Stimulated activated CD4-positive, alpha-beta T cell treated with anti-CD3 and anti-CD28 coated beads, Interleukin-1b, Interleukin-23, amount 100 ng/mL, for 4 hours (primary cell): ENCODE measurements at places on chromosomes 1 and 21.

GRCh38 chr1:38115226-38115625, 68.6 kb upstream of the POU3F1 start:
- no peak for DNase-seq

DNA sequence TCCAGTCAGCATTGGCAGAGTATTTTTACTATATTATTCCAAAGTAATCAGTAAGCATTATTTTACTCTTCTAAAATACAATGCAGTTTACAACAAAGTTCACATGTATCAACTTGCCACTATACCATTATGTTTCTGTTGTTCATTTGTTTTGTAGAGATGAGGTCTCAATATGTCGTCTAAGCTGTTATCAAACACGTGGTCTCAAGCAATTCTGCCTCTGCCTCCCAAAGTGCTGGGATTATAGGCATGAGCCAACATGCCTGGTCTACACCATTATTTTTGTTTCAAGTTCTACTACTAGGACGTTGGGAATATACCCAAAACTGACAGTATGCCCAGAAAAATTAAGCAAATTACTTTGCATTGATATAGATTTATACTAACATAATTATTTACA, 19.8 kb downstream of the FAF1 start:
- DNase-seq, result no peak

GRCh38 chr1:3453203-3453761, 1.2 kb upstream of the ARHGEF16 start:
- DNase-seq, result peak; percentile 71

- no peak for DNase-seq
Measured at GRCh38 chr1:34984435-34984792, 733 bp downstream of the TMEM35B start.

DNA sequence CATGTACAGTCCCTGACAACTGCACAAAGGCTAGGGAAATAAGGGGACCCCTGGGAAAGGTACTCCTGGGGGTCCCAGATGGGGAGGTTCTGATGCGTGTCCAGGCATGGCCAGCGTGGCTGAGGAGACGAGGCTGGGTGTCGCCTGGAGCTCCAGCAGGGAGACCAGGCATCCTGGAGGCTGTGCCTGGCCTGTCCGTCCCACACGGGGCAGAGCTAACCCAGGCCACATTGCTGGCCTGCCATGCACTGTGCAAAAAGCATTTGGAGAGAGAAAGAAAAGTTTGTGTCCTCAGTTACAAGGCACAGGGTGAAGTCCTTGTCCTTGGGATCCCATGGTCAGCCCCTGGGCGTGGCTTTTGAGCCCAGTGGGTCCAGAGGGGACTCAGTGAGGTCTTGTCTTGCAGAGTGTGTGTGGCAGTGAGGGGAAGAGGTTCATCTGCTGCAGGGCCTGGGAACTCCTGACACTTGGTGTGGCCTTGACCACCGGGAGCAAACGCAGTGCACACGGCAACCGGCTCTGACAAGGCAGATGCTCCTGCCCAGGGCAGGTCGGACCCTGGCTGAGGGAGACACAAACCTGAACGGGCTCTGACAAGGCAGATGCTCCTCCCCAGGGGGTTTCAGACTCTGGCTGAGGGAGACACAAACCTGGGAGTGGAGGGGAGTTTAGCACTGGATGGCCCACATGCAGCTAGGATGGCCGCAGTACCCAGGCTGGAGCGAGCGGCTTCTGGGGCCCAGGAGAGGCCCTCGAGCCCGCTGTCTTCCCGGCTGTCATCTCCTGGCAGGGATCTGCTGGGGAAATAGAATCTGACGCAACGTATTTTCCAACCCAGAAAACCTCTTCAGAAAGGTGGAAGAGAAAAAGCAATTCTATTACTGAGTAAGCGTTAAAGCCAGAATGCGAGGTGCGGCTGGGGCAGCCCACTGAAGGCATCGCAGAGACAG, 37.3 kb upstream of the COL18A1 start:
- DNase-seq, result no peak

GRCh38 chr1:156676820-156677615, at the start of gene NES:
Gene NES, minus strand, starts transcription at chr1:156677407. Its CDS starts 143 bp downstream, at chr1:156677264.
- DNase-seq, result no peak

DNA sequence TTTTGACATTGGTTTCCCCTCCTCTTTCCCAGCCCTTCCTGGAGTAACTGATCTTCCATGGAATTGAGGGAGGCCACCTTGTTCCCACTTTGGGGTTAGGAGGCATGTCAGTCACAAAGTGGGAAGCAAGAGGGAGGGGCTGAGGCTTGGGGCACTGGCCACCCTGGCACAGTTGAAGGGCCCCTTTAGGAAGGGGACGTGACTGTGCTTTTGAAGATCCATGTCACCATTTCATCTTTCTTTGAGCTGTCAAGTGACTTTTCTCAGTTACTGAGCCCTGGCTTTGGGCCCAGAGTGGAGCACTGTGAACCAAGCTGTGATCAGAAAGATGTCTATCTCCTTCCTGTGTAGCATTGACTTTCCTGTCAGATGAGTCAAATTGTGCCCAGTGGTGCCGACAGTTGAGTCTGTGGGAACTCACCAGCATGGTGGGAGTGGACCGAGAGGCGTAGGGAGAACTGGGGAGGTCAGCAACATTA, 38.5 kb upstream of the TDRD10 start:
- DNase-seq, result peak; percentile 44

DNA sequence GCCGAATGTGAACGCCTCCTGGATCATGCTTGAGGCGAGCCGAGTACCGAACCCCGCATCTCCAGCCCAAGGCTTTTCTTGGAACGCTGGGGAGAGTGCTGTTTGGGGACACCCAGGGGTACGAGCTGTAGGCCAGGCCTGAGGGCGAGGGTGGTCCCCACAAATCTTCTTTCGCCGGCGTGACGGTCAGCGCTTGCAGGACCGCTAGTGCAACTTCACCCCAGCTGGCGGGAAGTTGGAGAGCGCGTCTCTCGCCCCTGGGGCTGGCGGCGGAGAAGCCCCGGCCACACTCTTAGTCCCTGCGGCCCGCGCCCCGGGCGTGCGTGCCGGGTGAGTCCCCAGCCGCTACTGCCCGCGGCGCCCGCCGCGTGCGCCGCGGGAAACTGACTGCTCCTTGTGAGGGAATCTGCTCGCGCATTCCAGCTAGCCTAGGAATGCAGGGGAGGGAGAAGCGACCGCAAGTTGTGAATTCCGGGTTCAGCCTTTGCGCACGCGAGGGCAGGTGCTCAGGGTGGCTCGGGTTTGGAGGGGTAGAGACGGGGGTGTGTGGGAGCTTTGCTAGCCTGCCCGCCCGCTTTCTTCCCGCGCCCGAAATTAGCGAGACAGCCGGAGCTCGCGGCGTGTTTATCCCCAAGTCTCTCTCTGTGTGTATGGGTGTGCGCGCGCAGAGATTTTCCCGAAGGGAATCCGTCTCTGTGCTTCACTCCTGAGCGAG, 884 bp downstream of the LHX4 start:
- DNase-seq, result no peak

DNA sequence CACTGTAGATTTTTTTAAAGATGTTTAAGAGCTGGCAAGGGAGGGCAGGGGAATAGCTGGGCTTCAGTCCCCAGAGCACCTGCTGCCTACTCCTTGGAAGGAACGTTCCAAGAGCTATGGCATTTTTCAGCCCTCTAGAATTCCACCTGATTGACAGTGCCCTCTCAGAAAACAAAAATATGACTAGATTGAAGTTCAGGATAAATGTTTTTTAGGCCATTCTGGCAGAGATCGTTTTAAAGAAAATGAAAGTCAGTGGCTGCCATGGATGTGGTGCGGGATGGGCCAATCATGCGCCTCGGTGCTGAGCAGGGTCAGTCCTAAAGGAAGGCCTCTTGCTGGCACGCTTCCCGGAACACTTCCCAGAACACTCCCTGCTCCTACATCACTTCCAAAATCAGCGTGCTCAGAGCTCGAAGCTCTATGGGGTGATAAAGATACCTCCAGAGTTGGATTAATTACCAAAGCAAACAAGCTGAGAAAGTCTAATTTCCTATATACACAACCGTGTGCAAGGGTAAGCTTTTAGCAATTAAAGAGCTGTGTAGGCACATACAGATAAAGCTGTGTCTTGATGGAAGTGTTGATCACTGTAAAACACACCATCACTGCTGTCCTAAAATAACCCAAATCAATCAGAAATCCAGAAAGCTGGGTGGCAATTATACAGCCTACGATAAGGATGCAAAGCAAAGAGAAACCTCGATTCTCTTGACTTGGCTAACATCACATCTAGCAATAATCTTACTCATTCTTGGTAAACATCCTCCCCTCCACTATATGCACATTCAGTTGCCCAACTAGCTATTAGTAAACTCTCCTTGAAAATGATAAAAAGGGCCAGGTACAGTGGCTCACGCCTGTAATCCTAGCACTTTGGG, 34.6 kb downstream of the TGFBR3 start:
- no peak for DNase-seq

DNA sequence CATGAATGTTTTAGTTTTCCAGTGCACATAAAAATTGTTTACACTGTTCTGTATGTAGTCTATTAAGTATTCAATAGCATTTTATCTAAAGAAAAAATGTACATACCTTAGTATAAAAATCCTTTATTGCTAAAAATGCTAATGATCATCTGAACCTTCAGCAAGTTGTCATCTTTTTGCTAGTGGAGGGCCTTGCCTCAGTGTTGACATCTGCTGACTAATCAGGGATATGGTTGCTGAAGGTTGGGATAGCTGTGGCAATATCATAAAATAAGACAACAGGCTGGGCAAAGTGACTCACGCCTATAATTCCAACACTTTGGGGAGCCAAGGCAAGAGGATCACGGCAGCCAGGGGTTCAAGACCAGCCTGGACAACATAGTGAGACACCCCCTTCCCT, 9.0 kb downstream of the DYNLT5 start:
- DNase-seq, result no peak

- no peak for DNase-seq
Measured at GRCh38 chr1:62263006-62263813, 56.0 kb downstream of the KANK4 start.

GRCh38 chr1:17067465-17068240, 13.8 kb upstream of the SDHB start:
- no peak for DNase-seq

DNA sequence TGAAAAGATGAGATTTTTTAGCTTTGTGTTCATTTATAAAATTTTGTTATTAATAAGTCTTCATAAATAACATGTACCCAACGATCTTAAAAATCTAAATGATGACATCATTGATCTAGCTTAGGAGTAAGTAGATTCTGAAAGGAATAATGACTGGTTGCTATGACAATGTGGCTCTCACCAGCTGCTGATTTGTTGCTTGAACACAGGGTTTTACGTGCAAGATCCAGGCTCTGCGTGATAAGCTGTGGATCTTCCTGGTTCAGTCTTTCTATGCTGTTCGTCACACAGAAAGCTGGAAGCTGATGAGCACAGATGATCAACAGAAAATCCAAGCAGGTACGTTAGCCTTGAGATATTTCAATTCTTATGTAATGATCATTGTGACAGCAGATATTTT, 49.1 kb upstream of the C1orf146 start:
- no peak for DNase-seq
